ENCODE measurements at places on chromosomes 6 and 20. TPM values are rescaled to one million over a fixed set of nuclear protein-coding genes. Genes with fewer than 3 reads are reported as not detected.

Gene DLL1
- total RNA-seq = 0.13 TPM

Gene LRRN4
- total RNA-seq = not detected

Gene FAM217A
- total RNA-seq = not detected

Gene C20orf144
- total RNA-seq = not detected

Gene SNPH
- total RNA-seq = 10.7 TPM

GRCh38 chr6:42428326-42429041 lies 23.2 kb downstream of the TRERF1 start:
- DNase-seq = no peak

GRCh38 chr20:61056627-61057442 lies 195.2 kb upstream of the CDH4 start:
- no peak for DNase-seq

GRCh38 chr6:44044154-44044539 lies 83.1 kb downstream of the MRPL14 start:
- peak; percentile 72 for DNase-seq

GRCh38 chr6:149139782-149140136 lies 177.8 kb upstream of the TAB2 start:
- no peak for DNase-seq

GRCh38 chr20:15675061-15675514 lies 898.2 kb downstream of the KIF16B start:
- no peak for DNase-seq

GRCh38 chr6:151620179-151620578 lies 126.4 kb downstream of the CCDC170 start:
- DNase-seq = no peak

All from SK-MEL-5 (cell line).